Panc1 (cell line): ENCODE measurements at places on chromosomes 13 and 19. TPM values are rescaled to one million over a fixed set of nuclear protein-coding genes. Genes with fewer than 3 reads are reported as not detected.

GRCh38 chr19:19613506-19613905 is 5.0 kb downstream of the PBX4 start:
- no peak for DNase-seq

- DNase-seq, result no peak
Measured at GRCh38 chr19:30371161-30371836, 885 bp upstream of the ZNF536 start.

- no peak for DNase-seq
Measured at GRCh38 chr19:46648961-46649960, 11.7 kb downstream of the DACT3 start.

DNA sequence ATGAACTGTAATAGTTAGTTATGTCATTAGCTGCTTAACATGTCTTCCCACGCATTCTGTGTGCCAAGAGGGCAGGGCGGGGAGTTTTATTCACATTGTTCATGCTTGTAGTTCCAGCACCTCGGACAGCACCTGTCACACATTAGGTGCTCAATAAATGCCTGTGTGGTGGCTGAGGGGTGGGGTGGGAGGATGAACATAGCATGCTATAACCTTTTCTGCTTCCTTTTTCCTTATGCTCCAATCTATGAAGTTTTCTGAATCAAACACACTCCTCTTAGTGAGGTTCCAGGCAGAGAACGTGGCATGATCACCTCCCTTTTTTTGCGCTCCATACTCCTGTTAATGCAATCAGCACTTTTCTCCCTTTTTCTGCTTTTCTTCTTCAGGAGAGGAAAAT is 15.8 kb upstream of the PTPRS start:
- DNase-seq, result no peak

DNA sequence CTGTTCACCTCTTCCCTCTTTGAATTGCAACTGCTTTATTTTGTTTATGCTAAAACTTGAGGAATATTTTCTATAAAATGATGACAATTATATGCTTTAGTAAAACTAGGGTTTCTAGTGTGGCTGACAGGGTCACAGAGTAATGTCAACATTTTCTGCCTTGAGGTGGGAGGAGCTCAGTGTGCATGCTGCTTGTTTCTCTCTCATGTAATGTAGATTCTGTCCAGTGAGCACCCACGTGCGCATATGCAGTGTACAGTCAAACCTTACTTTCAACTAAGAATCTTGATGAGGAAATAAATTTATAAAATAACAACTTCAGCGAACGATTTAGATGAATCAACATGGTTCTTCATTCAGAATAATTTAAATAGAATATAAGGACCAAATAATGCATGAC is 603.9 kb downstream of the PCDH17 start:
- no peak for DNase-seq

The ZNF578 gene
- not detected for total RNA-seq

The PTPRS gene
- total RNA-seq, result 85.4 TPM

The PGLYRP1 gene
- total RNA-seq, result not detected

The IZUMO4 gene
- 5.4 TPM for total RNA-seq

The GPC6 gene
- total RNA-seq, result 4.8 TPM

The MAP4K1 gene
- total RNA-seq, result 11.1 TPM

The CBARP gene
- 14.5 TPM for total RNA-seq

The ATCAY gene
- 0.15 TPM for total RNA-seq
